Naive thymus-derived CD4-positive, alpha-beta T cell (primary cell): ENCODE measurements at places on chromosomes 5 and 9. TPM values are rescaled to one million over a fixed set of nuclear protein-coding genes. Genes with fewer than 3 reads are reported as not detected.
A peak's percentile ranks its signal among the peaks of the same experiment; 100 is the strongest.

GRCh38 chr5:94613583-94613982 lies 4.8 kb downstream of the KIAA0825 start:
- DNase-seq, result peak; percentile 6

Gene RGS7BP
- not detected for polyA plus RNA-seq

Gene TRAF2
- polyA plus RNA-seq, result 29.1 TPM

Gene C5orf52
- polyA plus RNA-seq, result not detected

Gene POLR3G
- polyA plus RNA-seq, result 0.77 TPM
